ENCODE measurements at places on chromosomes 2 and 18.

GRCh38 chr2:66432801-66433694 lies 1.9 kb upstream of the MEIS1 start:
- DNase-seq = peak; percentile 70

DNA sequence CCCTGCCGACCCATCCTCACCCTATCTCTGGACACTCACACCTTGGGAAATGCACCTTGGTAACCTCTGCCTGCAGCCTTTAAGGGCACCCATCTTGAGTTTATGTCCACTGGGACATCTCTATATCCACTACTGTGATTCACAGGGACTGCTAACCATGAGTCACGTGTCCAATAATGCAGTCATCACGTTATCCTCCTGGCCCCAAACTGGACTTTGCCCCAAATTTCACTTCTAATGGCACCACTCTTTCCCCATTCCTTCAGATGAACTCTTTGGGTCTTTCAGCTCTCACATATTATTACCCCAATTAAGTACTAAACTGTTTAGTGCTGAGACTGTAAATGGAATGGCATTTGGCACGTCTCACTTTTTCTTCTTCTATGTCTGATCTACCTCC lies 71.2 kb upstream of the TMEM200C start:
- no peak for DNase-seq

GRCh38 chr2:101678379-101678778 lies 19.1 kb upstream of the MAP4K4 start:
- DNase-seq = no peak

DNA sequence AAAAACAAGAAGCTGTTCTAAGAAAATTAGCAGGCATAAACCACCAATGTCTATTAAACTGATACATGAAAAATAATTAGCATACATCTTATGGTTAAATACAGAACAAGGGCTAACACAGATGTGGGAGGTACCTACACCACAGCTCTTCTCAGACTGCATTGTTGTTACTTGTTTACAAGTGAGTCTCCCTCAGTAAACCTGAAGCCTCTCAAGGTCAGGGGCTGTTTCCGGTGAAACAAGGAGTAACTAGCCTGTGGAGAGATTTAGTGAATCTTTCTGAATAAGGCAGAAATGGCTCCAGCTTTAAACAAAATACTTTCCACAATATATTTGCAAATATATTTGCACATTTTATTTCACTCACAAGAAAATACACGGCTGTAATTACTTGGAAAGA lies 244.0 kb downstream of the FIGN start:
- no peak for DNase-seq

DNA sequence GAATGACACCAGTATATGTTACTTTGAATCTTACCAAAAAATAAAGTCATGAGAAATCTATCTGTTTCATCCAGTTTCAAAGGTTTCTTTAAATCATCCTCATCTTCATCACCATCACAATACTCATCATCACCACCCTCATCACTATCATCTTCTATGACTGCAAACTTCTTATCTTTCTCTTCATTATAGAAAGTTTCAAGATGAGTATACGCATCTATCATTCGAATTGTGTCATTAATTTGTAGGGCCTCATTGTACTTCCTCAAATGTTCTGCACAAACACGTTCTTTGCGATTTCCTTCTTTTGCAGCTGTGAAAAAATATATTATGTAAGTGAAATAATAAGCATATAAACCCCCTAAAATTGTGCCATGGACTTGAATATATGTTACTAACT lies 34.1 kb upstream of the FAP start:
- no peak for DNase-seq

GRCh38 chr18:57208047-57208446 lies 61.2 kb downstream of the BOD1L2 start:
- no peak for DNase-seq

DNA sequence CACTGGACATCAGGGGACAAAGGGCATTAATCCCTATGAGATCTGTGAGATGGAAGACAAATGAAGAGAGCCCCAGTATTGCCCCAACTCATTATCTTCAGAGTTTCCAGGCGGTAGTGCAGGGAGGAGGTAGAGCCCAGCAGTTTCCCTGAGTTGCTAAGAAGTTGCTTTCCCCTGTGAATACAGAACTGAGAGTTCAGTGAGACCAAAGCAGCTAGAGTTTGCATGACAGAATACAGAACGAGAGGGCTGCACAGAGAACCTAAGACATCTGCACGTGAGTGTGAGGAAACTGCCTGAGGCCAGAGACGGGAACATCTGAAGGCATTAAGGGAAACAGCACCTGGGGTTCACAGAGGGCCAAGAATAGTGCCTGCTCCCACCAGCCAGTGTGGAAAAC lies 18.1 kb upstream of the PGAP1 start:
- no peak for DNase-seq

DNA sequence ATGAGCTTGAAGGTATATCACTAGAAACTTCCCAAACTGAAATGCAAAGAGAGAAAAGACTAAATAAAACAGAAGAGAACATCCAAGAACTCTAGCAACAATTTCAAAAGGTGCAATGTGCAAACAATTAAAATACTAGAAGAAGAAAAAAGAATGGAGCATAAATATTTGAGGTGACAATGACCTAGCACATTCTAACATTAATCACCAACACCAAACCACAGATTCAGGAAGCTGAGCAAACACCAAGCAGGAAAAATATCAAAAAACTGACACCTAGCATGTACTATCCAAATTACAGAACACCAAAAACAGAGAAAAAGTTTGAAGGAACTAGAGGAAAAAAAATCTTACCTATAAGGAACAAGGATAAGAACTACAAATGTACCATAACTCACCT lies 460.8 kb downstream of the IRS1 start:
- no peak for DNase-seq

DNA sequence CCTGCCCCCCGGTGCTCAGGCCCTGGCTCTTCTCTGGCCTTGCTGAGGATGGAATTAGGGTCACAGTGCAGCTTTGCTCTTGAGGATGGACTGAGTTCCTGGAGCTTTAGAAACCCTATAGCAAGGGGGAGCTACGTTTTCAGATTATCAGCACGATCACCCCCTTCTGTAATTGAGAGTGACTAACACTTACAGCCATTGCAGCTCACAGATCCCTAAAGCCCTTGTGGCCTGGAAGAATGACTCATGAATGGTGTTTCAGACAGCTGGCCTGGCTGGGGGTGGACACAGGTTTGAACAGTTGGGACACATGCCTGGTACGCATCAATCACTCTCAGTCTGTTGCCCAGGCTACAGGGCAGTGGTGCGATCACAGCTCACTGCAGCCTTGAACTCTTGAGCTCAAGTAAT lies 79.7 kb upstream of the IGFBP5 start:
- DNase-seq = no peak

GRCh38 chr2:74334931-74335333 lies 8.3 kb downstream of the SLC4A5 start:
- DNase-seq = peak; percentile 35

DNA sequence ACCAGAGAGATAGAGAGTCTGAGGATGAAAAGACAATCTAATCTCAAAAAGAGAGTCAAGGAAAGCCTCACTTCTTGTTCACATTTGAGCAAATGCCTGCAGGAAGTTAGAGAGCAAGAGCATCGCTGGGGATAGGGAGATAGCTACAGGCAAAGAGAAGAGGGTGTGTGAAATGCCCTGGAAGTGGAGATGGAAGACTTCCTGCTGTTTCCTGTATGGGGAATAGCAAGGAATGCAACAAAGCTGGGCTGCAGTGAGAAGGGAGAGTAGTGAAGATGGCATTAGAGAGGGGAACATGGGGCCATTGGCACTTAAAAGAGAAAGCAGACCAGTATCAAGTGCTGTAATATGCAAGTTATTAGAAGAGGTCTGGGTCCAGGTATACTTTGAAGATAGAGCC lies 488.6 kb downstream of the METTL4 start:
- DNase-seq = no peak

GRCh38 chr2:158507141-158507540 lies 50.4 kb downstream of the PKP4 start:
- no peak for DNase-seq

DNA sequence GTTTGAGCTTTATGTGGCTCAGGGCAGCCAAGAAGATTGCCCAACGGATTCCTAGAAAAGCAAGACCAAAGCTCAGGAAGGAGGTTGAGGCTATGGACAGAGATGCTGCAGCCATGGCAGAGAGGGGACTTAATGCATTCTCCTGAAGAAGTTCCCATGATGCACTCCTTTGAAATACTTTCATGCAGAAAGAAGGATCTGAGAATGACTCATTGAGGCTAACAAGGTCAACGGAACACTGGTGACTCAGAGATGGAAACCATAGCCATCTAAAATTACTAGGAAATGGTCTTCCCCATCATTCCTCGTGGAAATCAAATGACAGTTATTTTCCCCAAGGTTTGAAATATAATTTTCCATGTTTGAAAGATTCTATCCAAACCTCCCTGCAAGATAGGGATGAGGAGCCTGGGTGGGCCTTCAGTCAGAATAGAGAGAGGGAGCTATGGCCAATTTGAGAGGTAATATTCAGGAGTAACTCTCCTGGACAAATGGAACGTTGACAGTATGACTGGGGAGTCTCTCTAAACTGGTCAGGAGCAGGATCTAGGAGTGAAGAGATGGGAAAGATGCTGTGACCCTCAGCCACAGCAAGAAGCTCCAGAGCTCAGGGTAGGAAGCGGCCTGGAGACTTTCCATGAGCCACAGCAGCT lies 63.0 kb downstream of the REEP1 start:
- DNase-seq = no peak

GRCh38 chr2:10173258-10174005 lies 50.9 kb downstream of the RRM2 start:
- no peak for DNase-seq

GRCh38 chr18:63339920-63340484 lies 20.4 kb upstream of the BCL2 start:
- no peak for DNase-seq

DNA sequence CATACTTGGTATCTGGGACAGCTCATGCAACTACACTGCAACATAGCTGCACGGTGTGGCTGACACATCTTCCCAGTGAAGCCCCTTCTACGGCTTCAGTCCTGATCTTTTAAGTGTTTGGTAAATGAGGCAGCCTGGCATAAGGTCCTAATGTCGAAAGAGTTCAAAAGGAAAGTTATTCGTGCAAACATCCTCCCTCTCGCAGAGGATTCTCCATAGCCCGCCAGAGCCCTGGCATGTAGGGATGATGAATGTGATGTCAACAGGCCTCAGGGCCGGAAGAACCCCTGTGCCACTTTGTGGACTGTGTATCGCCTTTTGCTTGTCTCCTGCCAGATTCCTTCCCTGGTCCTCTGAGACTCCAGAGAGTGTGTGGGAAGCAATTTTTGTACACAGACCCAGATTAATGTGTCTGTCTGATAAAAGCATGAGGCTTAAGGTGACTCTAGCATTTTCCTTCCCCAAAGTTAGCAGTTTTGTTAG lies 88.5 kb downstream of the SOCS6 start:
- DNase-seq = no peak

GRCh38 chr2:28387082-28387960 lies 5.3 kb upstream of the FOSL2 start:
- DNase-seq = no peak

GRCh38 chr18:57220930-57221483 lies 74.1 kb downstream of the BOD1L2 start:
- no peak for DNase-seq

- peak; percentile 24 for DNase-seq
Measured at GRCh38 chr2:26562811-26563645, 78.1 kb downstream of the CIB4 start.

DNA sequence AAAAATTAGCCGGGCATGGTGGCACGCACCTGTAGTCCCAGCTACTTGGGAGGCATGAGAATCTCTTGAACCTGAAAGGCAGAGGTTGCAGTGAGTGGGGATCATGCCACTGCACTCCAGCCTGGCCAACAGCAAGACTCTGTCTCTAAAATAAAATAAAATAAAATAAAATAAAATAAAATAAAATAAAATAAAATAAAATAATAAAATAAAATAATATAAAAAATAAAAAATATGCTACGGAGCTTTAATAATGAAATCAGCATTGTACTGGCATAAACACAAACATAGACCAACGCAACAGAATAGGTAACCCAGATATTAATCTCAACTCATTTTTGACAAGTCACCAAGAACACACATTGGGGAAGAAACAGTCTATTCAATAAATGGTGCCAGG lies 973.4 kb upstream of the SOX11 start:
- DNase-seq = no peak

GRCh38 chr2:10883801-10884478 lies 27.8 kb upstream of the KCNF1 start:
- DNase-seq = no peak

DNA sequence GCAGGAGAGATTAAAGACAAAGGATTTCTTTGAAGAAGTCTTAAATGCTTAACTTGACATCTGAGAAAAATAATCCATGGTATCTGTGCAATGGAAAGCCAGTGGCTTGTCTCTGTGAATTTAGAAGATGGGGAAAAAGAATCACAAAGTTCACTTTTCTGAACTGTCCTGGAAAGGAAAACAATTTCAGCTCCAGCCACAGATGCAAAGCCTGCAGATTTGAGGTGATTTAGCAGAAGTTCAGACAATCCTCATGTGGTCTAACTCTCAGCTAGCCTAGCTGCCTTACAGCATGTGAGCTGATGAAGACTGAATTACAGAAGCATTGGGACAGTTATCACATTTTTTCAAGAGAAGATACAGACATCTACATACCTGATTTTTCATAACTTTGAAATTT lies 126.7 kb upstream of the ITGB6 start:
- no peak for DNase-seq

Measured in CMK (cell line).